Urinary bladder (tissue), 4 donors: ENCODE measurements at places on chromosomes 1 and 21.

DNA sequence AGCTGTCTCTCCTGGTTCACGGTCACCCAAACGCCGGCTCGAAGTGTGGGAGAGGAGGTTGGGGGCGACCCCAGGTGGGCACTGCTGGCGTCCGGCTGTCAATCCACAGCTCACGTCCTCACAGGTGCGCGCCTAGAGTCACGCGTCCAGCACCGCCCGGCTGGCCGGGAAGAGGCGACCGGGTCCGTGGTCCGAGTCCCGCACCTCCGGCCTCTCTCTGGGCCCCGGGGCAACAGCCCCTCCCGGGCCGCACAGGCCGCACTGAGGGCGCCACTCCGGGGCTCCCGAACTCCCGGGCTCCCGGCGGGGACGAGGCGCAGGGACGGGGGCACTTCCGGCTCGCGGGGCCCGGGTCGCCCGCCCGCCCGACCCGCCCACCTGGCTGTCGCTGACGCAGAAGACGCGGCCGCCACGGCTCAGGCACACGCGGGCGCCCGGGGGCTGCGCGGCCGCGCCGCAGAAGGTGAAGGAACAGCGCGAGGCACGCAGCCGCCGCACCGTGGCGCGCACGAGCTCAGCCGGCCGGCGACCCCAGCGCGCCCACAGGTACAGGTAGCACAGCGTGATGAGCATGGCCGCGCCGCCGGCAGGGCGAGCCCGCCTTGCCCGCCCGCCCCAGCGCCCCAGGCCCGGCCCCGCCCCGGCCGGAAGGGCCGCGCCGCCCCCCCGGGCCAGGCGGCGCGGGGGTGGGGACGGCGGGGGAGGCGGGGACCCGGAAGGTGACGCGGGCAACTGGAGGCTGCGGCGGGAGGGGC lies at the start of gene HLCS:
Gene HLCS (minus strand): TSS at position 604 of the 755 bp plus-strand sequence. CDS start 31 bp downstream, at position 573.
- DNase-seq, result no peak

GRCh38 chr1:189616893-189617292 lies 860.8 kb downstream of the BRINP3 start:
- DNase-seq, result no peak

GRCh38 chr1:16232316-16232710 lies 4.7 kb downstream of the CPLANE2 start:
- DNase-seq, result no peak

GRCh38 chr21:32764186-32764585 lies 7.4 kb downstream of the PAXBP1 start:
- DNase-seq, result no peak

- DNase-seq, result no peak
Observed at GRCh38 chr1:45430490-45430889, 60.5 kb downstream of the TESK2 start.

DNA sequence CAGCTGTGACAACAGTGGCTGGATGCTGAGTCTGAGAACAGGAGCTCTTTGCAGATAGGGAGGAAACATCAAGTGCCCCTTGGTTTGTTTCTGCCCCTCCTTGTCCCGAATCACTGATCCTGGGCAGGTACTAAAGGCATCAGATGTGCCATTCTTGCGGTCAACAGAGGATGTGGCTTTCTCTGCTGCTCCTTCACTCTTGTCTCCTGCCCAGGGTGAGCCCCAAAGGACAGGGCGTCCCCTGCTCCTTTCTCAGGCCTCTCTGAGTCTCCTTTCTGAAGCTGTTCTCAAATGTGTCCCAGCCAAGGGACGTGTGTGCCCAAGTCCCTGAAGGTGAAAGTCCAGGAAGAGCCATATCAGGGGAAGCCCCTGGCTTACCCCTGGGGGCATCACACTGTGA lies 31.7 kb downstream of the SLC37A1 start:
- DNase-seq, result no peak

DNA sequence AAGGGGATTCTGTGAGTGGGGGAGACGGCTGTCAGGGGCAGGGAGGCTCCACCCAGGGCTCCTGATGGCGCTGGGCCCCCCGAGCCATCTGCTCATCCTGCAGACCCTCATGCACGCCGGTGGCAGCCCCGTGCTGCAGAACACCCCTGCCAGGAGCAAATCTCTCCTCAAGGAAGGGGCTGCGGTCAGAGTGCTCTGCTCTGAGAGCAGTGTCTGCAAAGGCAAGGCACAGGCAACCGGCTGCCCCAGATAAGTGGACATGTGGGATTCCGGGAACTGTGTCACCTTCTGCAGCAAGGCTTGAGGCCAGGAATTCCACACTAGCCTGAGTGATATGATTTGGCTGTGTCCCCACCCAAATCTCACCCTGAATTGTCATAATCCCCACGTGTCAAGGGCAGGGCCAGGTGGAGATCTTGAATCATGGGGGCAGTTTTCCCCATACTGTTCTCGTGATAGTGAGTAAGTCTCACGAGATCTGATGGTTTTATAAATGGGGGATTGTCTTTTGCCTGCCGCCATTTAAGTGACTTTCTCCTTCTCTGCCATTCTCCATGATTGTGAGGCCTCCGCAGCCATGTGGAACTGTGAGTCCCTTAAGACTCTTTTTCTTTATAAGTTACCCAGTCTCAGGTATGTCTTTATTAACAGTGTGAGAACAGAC lies 101.0 kb downstream of the PDE9A start:
- no peak for DNase-seq

DNA sequence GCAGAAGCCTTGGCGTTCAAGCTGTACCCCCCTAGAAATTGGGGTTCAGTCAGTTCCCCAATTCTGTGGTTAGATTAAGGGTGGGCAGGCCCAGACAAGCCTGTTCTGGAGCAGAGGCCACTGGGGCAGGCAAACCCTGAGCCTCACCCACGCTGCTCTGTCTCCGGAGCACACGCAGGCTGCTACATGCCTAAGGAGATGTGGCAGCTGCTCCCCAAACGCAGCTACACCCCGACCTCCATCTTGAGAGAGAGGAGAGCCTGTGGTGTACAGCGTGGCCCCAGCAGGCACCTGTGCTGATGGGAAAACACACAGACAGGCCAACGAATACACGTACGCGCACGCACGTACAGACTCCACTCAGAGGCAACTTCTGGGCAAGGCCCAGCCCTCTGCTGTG lies 33.9 kb upstream of the GRHL3 start:
- DNase-seq, result no peak

- no peak for DNase-seq
Observed at GRCh38 chr1:157110003-157110402, 10.4 kb upstream of the ETV3L start.

DNA sequence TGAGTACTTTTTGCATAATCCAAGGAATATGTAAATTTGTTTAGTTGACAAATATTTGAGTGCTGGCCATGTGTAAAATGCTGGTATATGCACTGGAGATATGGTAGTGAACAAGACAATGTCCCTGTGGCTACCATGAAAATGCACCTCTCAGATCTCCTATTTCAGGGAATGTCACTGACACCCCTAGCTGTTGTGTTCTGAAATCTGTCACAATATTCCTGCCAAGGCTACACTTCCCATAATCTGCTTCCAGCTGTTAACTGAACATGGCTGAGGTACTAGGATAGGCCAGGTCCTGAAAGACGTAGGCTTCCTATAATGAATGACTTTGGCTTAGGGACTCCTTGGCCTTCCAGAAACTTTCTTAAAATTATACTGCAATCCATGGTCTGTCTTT lies 197.8 kb downstream of the ZNF648 start:
- no peak for DNase-seq

- DNase-seq, result no peak
Observed at GRCh38 chr1:240743705-240744104, 131.8 kb upstream of the GREM2 start.

DNA sequence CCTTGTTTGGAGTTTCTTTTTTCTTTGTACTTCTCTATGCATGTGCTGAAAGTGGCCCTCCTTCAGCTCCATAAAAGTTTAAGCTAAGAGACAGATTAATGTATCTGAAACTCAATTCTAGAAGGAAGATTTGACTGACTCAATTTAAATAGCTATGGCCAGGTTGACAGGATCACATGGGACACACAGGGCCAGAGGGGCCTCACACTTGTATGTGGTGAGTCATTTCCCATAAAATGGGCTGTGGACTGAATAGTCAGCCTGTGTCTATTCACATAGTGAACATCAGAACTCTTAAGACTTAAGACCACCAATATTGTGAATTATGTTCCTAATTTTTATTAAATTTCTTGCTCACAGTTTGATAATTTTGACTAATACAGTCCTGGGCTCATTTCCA lies 45.7 kb upstream of the DEPDC1 start:
- no peak for DNase-seq

DNA sequence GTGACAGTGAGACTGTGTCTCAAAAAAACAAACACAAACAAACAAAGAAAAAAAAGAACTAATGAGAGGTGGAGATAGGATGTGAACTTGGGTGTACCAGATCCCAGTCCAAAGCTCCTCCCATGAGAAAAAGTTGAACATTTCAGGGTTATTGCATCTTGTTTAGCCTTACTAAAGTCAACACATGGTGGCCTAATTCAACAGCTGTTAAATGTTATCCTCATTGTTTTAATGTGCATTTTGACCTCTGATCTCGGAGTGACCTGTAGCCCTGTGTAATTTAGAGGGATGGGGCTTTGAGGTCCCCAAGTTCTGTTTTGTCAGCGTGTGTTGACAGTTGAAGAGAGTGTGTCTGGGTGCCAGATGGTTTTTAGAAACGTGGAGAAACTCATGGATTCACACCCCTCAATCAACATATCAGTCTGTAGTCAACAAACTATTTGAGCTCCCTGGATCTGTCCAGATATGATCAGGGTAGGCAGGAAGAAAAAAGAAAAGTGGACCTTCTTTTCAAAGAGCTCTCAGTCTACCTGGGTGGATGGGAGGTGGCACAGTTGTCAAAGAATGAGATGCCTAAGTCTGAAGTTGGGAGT lies 34.7 kb downstream of the PTPRU start:
- no peak for DNase-seq

DNA sequence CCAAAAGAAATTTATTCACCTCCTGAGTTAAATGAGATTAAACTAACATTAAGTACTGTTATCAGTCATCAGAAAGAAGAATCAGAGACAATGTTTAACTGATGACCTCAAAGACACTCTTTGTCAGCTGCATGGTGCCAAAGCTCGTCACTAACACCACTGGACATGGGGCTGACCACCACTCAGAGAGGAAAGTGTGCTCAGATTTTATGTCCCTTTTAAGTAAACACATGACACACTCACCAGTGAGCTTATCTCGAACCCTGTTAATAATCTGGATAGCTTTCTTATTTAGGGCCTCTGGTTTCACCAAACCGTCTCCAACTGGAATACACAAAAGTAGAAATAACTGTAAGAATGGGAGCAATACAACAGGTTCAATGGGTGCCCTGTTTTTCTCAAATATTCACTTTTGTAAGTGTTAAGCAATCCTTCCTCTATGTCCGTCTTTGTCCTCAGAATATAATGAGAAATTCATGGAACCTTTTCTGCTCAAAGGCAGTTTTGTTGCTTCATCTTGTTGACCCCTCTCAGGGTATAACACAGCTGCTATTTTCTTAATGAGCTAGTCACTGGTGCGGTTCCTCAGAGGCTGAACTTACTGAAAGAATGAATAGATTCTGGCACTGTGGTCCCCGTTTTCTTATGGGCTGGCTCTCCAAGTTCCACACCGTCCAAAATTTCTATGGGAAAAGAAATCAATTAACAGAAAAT lies 9.5 kb upstream of the EXOSC10 start:
- no peak for DNase-seq

DNA sequence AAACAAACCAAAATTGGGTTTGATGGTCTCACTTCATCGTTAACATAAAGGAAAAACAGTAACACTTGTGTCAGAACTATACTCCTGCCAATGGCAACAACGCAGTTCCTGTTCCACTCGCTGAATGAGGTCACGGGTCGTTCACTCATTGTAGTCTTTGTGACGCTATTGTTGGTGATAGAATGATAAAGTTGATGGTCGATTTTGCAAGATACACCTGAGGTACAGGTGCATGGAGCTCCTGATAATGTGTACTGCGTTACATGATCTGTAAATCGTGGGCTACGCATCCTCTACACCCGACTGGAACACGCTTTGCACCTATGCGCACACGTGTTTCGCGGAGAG lies 391 bp upstream of the CENPS start:
- no peak for DNase-seq

DNA sequence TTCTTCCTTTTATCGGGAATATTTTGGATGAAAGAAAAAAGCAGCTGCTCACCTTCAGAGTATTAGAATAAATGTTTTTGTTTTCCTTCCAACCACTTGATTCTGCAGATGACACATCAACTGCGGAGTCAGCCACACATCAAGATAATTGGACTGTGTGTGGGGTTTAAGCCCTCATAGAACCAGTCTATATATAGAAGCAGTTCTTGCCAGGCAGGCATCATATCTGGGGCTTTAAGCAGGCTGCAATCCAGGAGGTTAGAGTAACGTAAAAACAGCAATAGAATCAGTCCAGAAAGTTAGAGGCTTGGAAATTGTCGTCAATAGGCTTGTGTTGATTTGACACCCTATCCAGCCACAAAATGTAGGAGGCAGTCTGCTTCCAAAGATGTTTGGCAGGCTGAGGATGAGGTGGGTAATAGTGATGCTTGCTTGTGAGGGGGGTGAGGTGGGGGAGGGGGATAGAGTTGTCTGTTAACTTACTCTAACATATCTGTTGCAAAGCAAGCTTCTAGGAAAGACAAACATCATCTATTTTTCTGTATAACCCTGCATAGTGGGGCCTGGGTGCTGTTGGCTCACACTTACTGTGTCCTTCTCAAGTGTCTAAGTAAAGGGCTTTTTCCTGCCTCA lies 64.8 kb downstream of the PEX14 start:
- DNase-seq, result no peak

GRCh38 chr1:43322506-43322905 lies 15.1 kb upstream of the MPL start:
- no peak for DNase-seq

DNA sequence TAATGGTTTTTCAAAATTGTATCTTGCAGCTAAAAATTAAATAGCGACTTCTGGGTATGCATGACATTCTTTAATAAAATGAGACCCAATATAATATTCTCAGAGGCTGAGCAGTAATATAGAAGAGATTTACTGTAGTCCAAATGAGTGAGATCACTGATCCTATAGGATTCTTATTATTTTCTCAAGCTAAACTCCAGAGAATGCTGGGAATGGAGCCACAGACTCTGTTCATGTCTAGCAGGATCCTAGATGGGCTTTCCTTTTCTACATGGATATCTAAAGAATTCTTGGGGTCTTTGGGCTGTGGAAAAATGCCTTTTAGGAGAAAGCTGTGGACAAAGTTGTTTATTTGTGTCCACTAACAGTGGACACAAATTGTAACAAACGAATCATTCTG lies 150.7 kb upstream of the ZNF644 start:
- no peak for DNase-seq

DNA sequence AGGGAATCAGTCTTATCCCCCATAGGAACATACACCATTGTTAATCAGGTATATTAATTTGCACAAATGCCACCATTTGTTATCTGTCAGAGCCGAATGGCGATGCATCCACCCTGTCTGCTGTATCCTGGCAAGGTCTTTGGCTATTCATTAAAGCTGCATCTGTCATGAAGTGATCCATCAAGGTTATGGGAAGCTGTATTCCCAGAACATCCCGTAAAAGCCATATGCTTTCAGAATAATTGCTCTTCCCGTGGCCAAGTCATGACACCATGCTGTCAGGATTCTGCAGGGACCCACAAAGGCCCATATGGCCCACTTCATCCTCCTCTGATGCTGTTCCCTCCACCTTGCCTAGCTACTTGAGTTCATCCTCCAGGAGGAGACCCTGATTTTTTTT lies 103.9 kb downstream of the RAVER2 start:
- DNase-seq, result no peak
